ENCODE measurements at places on chromosomes 11 and 22. TPM values are rescaled to one million over a fixed set of nuclear protein-coding genes. Genes with fewer than 3 reads are reported as not detected.
A peak's percentile ranks its signal among the peaks of the same experiment; 100 is the strongest.

DNA sequence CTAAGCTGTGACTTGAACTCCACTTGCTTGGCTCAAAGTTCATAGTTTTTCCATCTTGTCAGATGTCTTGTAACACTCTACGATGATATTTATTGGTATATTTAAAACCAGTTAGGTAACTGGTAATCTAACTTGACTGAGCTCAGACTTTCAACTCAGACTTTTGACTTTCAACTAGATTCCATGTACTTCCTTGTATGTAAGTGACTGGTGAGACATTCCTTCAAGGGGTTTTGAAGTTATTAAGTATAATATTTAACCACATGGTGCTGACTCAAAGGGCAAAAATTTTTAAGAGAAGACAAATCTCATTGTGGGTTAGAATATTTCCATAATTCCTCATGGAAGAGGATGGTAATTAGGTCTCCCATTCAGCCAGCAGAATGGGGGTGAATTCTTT, 631.3 kb upstream of the ANO5 start:
- DNase-seq: no peak

GRCh38 chr11:77813256-77813655, 7.3 kb downstream of the RSF1 start:
- no peak for DNase-seq

DNA sequence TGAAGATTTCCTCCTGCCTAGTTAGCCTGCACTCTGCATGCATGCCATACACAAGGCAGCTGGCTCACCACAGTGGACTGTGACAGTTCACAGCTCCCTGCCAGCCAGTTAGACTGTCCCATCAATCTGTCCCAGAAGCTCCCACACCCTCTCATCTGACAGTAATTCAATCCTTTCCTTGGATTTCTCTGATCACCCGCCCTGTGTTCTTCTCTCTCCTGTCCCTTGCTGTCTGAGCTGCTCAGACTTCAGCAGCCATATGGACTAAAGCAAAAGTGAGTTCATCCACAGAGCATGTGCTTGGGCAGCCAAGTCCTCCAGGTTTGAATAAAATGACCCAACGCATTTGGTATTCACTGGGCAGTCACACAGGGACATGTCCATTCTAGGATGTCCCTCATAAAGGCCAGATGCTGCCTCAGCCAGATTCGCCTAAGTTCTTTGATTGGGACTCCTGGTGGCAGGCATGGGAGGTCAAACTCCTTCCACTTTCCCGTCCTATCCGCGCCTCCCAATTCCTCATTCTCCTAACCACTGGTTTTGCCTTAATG, 54.5 kb upstream of the ZBTB44 start:
- peak; percentile 87 for DNase-seq

Gene C11orf52
- 10.9 TPM for polyA plus RNA-seq

Gene BTG4
- not detected for polyA plus RNA-seq
